ENCODE measurements at places on chromosomes 1 and 21.

DNA sequence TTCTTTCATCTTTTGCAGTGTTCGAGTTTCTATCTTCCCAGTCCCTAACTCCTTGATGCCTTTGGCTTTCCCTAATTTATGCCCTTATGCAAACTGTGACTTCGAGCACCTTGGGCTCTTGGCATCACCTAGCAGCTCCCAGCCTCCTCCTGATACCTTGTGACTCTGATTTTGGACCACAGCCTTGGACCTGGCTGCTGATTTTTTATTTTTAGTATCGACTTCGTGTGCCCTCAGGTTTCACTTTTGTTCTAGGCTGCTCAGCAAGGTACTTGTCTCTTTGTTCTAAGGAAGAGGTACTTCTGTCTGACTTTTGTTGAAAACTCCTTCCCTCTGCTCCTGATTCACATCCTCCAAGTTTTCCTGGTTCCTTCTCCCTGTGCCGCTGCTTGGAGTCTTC is 69.6 kb upstream of the KCNK1 start:
- no peak overlapping the region for H3K4me3 ChIP-seq
- DNase-seq = no peak
- no peak overlapping the region for H3K27ac ChIP-seq
- no peaks in the 10 kb centered on the region for H3K27me3 ChIP-seq
- H3K36me3 ChIP-seq = no peaks in the 10 kb centered on the region

DNA sequence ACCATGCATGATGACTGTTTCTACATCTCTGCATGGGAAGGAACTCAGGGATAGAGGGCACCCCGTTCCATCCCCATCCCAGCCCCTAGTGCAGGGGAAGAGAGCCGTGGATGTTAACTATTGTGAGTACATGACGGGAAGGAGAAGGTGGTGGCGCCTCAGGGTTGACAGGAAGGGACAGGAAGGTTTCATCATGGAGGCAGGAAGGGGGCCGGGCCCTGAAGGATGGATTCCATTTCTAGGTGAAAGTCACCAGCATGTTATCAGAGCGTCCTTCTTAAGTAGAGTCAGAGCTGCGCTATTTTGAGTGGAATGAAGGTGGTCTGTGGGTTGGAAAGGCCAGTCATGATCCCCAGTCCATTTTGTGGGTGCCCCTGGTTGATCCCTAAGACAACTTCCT is 25.1 kb upstream of the ZNF648 start:
- H3K27me3 ChIP-seq = no peaks in the 10 kb centered on the region
- no peak overlapping the region for H3K4me3 ChIP-seq
- DNase-seq = no peak
- peaks cover 6% of the 10 kb centered on the region for H3K4me1 ChIP-seq

DNA sequence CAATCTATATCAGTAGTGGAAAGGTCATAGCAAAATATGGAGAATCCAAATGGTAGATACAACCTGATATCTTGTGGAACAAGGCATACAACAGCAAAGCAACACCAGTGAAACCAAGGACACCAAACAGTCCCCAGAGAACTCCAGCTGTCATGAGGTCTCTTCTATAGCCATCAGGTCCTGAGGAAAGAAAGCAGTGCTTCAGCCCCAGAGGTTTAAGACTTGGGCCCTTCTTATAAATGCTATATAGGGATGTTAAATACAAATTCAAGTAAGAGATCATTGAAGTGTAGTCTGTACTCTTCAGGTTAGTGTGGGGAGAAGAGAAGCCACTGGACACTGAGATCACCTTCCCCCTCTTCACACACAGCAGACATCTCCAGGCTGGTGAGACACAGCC is 10.1 kb downstream of the FCRL2 start:
- no peaks in the 10 kb centered on the region for H3K4me1 ChIP-seq
- no peak overlapping the region for H3K4me3 ChIP-seq
- no peak overlapping the region for H3K27ac ChIP-seq
- no peaks in the 10 kb centered on the region for H3K36me3 ChIP-seq
- DNase-seq = no peak
- H3K27me3 ChIP-seq = peaks cover 32% of the 10 kb centered on the region

GRCh38 chr1:33893147-33893830 is 29.4 kb downstream of the HMGB4 start:
- DNase-seq = no peak
- no peak overlapping the region for H3K27ac ChIP-seq
- peaks cover 4% of the 10 kb centered on the region for H3K27me3 ChIP-seq
- H3K36me3 ChIP-seq = no peaks in the 10 kb centered on the region
- H3K4me1 ChIP-seq = no peaks in the 10 kb centered on the region
- no peak overlapping the region for H3K4me3 ChIP-seq

DNA sequence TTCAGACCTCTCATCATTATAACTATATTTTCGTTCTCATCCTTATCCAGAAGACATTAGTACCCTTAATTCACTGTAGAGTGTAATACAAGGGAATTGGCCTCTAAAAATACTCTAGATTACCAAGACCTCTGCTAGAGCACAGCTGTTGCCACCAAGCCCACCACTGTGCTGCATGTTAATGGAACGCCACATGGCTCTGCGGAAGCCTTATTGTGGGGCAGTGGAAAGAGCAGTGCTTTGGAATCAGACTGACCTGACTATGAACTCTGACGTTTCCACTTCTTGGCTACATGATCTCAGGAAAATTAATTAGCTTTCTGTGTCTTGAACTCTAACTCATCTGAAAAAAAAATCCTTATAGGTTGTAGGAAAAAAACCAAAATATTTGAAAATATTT is 222.1 kb downstream of the LMX1A start:
- H3K27me3 ChIP-seq = peaks cover 69% of the 10 kb centered on the region
- H3K36me3 ChIP-seq = no peaks in the 10 kb centered on the region
- DNase-seq = no peak
- no peaks in the 10 kb centered on the region for H3K4me1 ChIP-seq
- no peak overlapping the region for H3K4me3 ChIP-seq
- H3K27ac ChIP-seq = no peak overlapping the region

DNA sequence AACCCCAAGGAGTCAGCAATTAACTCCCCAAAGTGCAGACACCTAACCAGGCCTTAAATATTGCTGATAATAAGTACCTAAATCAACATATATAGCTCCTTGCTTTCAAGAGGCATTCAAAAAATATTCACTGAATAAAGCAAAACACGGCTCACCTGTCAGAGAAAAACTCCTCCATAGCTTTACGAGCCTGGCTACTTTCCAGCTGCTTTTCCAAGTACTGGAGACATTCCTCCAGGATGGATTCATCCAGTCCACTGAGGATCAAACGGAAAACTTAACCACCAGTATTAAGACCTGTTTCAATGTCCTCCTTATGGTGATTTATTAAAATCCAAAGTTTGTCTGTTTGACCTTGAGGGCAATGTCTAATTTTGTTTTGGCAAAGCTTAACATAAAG is 44.6 kb downstream of the UBR4 start:
- no peaks in the 10 kb centered on the region for H3K27me3 ChIP-seq
- no peak overlapping the region for H3K27ac ChIP-seq
- H3K4me1 ChIP-seq = no peaks in the 10 kb centered on the region
- peaks cover 97% of the 10 kb centered on the region for H3K36me3 ChIP-seq
- DNase-seq = no peak

- H3K27ac ChIP-seq = no peak overlapping the region
- no peaks in the 10 kb centered on the region for H3K36me3 ChIP-seq
- H3K27me3 ChIP-seq = no peaks in the 10 kb centered on the region
- DNase-seq = no peak
- H3K4me3 ChIP-seq = no peak overlapping the region
- peaks cover 17% of the 10 kb centered on the region for H3K4me1 ChIP-seq
Measured at GRCh38 chr1:10724948-10725847, 71.2 kb downstream of the CASZ1 start.

DNA sequence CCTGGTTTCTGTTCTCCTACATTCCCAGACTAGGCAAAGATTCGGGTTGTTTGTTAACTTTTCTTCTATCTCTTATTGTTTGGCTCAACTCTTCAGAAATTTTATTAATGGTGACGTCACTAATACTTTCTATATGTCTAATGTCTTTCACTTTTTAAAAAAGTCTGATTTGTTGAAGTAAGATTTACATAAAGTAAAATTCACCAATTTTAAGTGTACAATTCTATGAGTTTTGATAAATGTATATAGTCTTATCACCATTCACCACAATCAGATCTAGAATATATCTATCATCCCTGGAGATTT is 27.8 kb downstream of the EXTL2 start:
- no peaks in the 10 kb centered on the region for H3K4me1 ChIP-seq
- H3K36me3 ChIP-seq = no peaks in the 10 kb centered on the region
- no peak overlapping the region for H3K27ac ChIP-seq
- H3K4me3 ChIP-seq = no peak overlapping the region
- DNase-seq = no peak

GRCh38 chr1:153306303-153307220 is 6.2 kb downstream of the PGLYRP3 start:
- H3K4me3 ChIP-seq = no peak overlapping the region
- peaks cover 25% of the 10 kb centered on the region for H3K27me3 ChIP-seq
- no peaks in the 10 kb centered on the region for H3K4me1 ChIP-seq
- no peaks in the 10 kb centered on the region for H3K36me3 ChIP-seq
- H3K27ac ChIP-seq = no peak overlapping the region

DNA sequence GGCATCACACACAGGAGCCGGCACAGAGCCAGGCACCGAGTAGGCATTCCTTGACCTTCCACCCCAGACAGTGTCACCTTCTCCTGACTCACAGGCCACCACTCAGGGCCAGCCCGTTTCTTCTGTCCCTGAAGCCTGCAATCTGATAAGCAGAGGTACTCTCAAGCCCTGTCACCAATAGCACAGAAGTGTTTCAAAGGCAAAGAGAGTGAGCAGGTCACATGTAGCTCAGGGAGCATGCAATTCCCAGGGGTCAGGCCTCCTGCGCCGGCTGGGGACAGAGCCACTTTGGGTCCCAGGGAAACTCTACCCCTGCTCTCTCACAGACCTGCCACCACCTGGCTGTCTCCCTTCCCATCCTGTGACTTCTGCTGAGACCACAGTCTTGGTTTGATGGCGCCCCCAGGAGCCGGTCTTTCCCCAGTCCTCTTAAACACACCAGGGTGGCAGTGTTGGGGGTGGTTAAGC is 13.2 kb downstream of the CAPN9 start:
- H3K27ac ChIP-seq = no peak overlapping the region
- no peaks in the 10 kb centered on the region for H3K27me3 ChIP-seq
- no peaks in the 10 kb centered on the region for H3K4me1 ChIP-seq
- H3K4me3 ChIP-seq = no peak overlapping the region
- no peak for DNase-seq

GRCh38 chr1:228938537-228938901 is 203.2 kb downstream of the RHOU start:
- no peaks in the 10 kb centered on the region for H3K27me3 ChIP-seq
- H3K27ac ChIP-seq = no peak overlapping the region
- H3K4me3 ChIP-seq = no peak overlapping the region
- no peaks in the 10 kb centered on the region for H3K4me1 ChIP-seq
- H3K36me3 ChIP-seq = no peaks in the 10 kb centered on the region
